ENCODE measurements at places on chromosomes 13 and 19.

- no peak for DNase-seq
Measured at GRCh38 chr13:93529961-93530360, 303.4 kb downstream of the GPC6 start.

- no peak for DNase-seq
Measured at GRCh38 chr19:42252365-42253244, 2.3 kb downstream of the ERF start.

- DNase-seq = no peak
Measured at GRCh38 chr13:25881971-25882451, 169.8 kb downstream of the SHISA2 start.

DNA sequence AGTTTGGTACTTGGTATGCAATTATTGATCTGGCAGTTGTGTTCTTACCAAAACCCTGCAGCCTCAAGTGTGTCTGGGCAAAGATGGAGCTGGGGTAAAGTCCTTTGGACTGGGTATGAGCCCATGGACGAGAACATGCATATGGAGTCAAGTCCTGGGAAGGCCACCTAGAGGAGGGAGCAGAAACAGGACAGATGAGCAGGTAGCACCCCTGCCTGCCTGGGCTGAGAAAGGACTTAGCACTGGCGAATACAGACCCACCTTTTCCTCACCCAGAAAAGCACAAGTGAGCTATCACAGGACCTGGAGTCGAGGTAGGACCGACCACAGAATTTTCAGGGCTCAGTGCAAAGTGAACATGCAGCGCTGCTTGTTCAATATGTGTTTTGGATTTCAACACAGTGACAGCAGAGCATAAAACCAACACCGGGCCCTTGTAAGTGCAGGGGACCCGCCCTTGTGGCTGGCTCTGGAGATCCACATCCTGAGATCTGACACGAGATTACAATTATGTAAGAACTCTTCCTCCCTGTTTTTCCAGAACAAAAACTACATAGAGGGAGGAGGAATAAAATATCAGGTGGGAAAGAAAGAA is 25.9 kb downstream of the IGFL2 start:
- DNase-seq = no peak

- DNase-seq = no peak
Measured at GRCh38 chr13:51827254-51827653, 17.7 kb downstream of the TMEM272 start.

DNA sequence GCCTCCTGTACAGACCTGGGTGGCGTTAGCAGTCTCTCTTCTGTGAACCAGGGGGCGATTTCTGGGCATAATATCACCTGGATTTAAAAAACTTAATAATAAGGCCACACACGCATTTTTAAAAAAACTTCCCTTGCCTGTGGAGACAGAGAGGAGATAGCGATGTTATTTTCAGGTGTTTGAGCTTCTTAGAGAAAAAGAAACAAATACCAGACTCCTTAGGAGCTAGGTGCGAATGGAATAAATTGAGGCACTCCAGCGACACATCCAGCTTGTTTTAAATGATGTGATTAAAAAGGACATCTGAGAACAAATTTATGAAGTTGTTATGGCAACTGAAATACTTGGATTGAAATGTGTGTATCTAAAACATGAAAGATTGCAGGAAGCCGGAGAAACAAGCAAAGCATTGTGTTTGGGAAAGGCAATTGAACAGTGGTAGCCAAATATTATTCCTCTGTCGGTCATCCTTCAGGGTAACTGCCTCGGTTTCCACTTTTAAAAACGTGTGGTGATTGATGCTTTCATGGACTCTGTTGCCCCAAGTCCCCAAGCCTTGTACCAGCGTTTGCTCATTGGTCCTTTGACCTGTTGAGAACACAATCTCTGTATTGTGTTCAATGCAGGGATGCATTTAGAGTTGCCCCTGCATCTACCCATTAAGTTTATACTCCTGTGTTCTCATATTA is 158.7 kb downstream of the TM9SF2 start:
- DNase-seq = peak; percentile 21

DNA sequence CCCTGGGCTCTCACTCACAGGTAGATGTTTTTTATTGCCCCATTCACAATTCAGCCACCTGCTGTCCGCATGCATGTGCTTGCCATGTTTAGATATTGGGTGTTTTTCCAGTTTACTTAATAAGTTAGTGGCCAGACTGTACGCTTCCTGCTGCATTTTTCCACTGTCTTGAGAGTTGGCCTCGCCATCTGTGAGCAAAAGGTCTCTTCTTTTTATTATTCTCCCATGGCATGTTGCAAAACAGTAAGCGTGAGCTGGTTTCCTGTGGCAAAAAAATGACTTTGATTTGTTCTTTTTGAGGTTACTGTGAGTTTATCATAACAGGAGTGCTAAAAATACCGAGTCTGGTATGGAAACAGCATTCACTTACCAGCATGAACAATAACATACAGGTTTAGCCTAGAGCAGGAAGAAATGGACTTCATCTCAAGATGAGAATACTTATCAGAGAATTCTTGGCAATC is 46.0 kb downstream of the SAE1 start:
- DNase-seq = no peak

GRCh38 chr13:75196147-75196837 is 285.7 kb downstream of the TBC1D4 start:
- no peak for DNase-seq

DNA sequence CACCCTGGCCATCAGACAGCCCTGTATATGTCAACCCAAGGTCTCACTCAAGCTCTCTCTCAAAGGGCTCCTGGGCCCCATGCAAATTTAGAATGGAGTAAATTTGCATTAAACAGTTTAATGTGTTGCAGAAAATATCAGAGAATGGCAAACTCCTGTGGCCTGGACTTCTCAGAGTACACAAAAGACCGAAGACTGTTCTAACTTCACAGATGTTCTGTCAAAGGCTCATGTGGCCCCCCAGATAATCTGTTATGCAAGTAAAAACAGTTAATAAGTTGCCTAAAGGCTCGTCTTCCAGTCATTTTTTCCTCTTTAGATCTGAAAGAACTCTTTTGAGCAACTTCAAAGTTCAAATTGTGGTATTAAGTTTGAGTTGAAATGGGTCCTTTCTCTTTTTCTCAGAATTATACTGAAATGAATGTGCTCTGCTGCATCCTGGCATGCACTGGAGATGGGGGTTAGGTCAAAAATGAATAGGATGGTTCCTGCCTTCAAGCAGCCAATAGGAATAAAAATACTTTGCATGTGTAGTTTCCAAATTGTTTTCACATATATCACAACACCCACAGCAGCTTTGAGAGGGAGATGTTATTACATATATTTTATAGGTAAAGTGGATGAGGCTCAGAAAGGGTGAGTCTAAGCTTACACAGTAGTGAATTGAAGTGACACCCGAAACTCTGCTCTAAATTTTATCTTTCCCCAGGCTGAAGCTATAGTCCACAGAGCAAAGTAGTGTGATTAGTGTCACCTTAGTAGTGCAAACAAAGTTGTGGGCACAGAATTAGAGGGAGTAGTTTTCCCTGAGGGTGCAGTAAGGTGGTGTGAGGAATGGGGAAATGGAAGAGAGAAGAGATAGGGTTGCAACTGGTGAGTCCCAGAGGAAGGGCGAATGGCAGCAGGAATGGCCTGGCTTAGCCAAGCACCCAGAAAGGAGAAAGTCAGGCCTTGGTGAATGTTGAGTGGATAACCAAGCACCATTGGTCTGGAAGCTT is 205.0 kb upstream of the RFC3 start:
- peak; percentile 60 for DNase-seq

- no peak for DNase-seq
Measured at GRCh38 chr19:903266-903797, 9.7 kb downstream of the R3HDM4 start.

DNA sequence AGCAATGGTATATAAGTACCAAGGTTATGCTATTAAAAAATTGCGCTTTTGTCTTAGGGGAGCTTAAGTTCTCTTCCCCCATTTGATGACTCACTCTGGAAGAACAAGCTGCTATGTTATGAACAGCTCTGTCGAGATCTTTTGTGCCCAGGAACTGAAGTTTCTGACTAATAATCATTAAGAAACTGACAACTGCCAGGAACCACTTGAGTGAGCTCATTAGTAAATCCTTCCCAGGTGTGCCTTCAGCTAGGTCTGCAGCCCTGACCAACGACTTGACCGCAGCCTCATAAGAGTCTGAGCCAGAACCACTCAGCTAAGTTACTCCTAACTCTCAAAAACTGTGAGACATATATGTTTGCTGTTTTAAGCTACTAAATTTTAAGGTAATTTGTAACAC is 147.8 kb downstream of the SLITRK6 start:
- DNase-seq = no peak

DNA sequence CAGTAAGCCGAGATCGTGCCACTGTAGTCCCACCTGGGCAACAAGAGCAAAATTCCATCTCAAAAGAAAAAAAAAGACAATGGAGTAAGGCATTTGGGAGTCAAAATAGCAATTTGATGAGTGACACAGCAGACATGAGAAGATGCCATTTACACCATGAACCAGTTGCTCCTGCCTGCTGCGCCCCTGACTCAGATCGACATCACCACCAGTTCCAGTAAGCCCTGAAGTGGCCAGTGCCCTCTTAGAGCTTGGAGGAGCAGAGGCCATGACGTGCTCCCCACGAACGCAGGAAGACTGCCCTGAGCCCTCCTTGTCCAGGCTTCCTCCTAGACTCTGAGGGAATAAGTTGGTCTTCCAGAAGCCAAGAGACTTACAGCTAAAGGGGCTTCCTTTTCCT is 339.2 kb downstream of the MYO16 start:
- DNase-seq = no peak

GRCh38 chr13:48731957-48732569 is 78.3 kb downstream of the CYSLTR2 start:
- no peak for DNase-seq

- no peak for DNase-seq
Measured at GRCh38 chr13:96632536-96633320, 361.5 kb downstream of the OXGR1 start.

- no peak for DNase-seq
Measured at GRCh38 chr13:26847281-26847680, 86.7 kb upstream of the GPR12 start.

GRCh38 chr13:102569488-102569887 is 27.3 kb upstream of the TPP2 start:
- DNase-seq = no peak

- no peak for DNase-seq
Measured at GRCh38 chr13:46720189-46720588, 76.8 kb downstream of the ESD start.

GRCh38 chr13:108276060-108276459 is 6.5 kb downstream of the TNFSF13B start:
- DNase-seq = no peak

DNA sequence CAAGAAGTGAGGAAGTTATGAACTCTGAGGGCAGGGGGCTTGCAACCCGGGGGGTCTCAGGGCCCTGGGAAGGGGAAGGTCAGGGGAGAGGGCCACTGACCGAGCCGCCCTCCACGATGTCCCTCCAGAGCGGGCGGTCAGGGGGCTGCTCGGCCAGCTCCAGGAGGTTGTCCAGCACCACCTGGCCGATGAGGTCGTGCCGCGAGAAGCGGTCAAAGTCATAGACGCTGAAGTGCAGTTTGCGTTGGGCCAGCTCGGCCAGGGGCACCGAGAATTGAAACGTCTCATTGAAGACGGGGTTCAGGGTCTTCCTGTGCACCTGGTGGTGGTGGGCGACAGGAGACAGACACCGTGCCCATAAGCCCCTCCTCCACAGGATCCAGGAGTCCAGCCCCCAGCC is 10.5 kb downstream of the SYT3 start:
- DNase-seq = no peak

- no peak for DNase-seq
Measured at GRCh38 chr19:43582495-43582894, 6.9 kb downstream of the PINLYP start.

DNA sequence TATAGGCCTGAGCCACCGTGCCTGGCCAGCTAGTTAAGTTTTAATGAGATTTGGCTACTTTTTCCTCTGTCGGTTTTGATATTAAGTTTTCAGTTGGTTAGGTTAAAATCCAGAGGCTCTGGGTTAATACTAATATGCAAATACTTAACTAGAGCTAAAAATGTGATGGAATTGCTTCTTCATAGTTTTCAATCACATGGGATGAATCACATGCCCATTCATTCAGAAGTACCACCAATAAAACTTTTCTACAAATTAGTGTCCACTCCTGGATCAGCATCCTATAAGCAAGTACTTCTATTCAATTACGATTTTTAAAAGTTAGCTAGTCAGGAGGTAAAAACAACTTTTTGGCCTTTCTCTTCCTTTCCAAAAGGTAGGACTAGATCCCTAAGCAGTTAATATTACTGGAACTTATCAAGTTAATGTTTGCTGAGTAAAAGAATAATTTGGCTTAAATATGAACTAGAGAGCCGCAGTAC is 4.3 kb downstream of the SLC25A30 start:
- no peak for DNase-seq

GRCh38 chr13:24167666-24168391 is 7.3 kb downstream of the SPATA13 start:
- DNase-seq = no peak

DNA sequence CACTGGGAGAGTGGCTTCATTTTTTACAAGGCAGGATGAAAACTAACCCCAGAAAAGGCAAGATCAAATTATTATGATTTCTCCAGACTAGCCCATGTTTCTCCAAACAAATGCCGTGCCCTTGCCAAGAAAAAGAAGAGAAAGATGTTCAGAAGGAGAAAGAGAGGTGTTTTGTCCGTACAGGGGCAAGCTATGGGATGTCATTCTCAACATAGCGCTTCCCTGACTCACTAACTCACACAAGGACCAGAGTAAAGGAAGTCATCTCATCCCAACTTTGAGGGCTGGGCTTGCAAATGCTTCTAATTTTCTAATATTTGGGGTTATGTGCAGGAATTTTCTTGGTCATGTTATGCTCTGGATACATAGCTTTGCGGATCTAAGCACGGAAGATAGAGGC is 224.2 kb upstream of the MAB21L1 start:
- DNase-seq = no peak

DNA sequence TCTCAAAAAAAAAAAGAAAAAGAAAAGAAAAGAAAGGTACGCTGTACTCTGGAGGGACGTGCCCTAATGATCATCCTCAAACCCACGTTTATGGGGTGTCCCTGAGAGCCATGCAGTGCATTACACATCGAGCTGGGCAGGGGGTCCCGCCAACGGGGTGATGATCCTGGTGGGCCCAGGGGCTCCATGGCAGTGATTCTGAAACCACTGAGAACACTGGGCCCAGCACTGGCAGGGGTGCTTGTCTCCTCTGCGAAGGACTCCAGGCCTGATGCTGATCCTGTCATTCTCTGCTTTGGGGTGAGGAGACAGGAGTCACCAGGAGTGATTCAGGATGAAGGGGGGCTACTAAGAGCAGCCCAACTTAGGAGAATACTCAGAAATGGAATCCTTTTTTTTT is 18.7 kb downstream of the MOB3A start:
- no peak for DNase-seq

GRCh38 chr13:110208116-110208515 is 98.8 kb downstream of the COL4A1 start:
- DNase-seq = no peak
